Lower lobe of right lung (tissue), 2 donors: ENCODE measurements at places on chromosomes 2 and 18. TPM values are rescaled to one million over a fixed set of nuclear protein-coding genes. Genes with fewer than 3 reads are reported as not detected.

Gene ANO7
- 1.3 TPM for total RNA-seq

- no peak for DNase-seq
These were observed 18.2 kb downstream of the C2orf69 start for GRCh38 chr2:199929262-199929661.

- no peak for DNase-seq
These were observed 2.7 kb downstream of the ST8SIA5 start for GRCh38 chr18:46754188-46754587.

- no peak for DNase-seq
These were observed 96.3 kb downstream of the ARMC9 start for GRCh38 chr2:231294571-231295362.

Gene TBR1
- total RNA-seq = not detected

DNA sequence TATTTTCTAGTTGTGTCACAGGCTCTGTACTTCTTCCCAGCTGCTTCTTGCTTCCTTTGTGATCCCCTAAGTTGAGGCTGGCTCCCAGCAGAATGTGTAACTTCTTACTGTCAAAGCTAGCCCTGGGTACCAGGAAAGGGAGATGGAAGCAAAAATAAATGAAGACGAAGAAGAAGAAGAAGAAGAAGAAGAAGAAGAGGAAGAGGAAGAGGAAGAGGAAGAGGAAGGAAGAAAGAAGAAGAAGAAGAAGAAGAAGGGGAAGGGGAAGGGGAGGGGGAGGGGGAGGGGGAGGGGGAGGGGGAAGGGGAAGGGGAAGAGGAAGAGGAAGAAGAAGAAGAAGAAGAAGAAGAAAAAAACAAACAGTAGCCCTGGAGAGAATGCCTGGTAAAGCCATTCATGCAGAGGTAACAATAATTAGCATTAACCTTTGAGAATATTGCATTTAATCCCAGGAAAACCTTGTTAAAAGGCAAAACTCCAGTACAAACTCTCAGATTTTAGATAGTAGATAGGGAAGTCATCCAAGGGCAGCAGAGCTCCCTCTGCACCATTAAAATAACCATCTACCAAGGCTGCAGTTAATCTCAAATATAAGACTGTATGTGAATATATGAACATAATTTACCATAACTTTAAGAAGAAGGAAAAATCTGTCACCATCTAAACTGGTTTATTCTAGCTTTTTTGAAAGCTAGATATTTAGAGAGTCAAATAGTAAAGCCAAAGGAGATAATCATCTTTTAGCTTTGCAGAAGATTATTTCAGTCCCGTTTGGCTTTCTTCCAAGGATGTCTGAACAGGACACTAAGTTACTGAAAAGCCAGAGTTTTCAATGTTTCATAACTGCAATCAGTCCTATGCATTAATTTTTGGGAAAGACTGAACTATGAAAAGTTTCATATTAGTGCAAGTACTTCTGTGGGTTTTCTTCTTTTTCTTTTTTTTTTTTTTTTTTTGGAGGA lies 44.3 kb upstream of the FBXO11 start:
- no peak for DNase-seq

DNA sequence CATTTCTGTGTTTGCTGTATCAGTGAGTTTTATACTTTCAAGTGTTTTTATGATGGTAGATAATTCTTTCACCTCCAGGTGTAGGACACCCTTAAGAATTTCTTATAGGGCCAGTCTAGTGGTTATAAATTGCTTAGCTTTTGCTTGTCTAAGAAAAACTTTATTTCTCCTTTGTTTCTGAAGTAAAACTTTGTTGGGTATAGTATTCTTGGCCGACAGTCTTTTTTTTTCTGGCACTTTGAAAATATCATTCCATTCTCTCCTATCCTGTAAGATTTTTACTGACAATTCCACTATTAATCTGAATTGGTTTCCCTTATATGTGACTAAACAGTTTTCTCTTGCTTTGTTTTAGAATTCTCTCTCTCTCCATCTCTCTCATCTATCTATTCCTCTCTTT lies 118.7 kb upstream of the LRRTM4 start:
- no peak for DNase-seq

GRCh38 chr2:179805001-179805400 lies 56.4 kb downstream of the ZNF385B start:
- no peak for DNase-seq

DNA sequence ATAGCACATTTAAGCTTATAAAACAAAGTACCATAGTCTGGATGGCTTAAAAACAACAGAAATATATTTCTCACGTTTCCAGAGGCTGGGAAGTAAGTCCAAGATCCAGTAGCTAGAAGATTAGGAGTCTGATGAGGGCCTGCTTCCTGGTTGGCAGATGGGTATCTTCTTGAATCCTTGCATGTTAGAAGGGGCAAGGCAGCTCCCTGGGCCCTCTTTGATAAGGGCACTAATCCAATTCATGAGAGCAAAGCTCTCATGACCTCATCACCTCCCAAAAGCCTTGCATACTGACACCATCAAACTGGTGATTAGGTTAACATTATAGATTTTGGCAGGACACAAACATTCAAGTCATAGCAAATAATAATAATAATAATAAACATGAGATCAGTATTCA lies 146.4 kb downstream of the CCDC102B start:
- DNase-seq = no peak

DNA sequence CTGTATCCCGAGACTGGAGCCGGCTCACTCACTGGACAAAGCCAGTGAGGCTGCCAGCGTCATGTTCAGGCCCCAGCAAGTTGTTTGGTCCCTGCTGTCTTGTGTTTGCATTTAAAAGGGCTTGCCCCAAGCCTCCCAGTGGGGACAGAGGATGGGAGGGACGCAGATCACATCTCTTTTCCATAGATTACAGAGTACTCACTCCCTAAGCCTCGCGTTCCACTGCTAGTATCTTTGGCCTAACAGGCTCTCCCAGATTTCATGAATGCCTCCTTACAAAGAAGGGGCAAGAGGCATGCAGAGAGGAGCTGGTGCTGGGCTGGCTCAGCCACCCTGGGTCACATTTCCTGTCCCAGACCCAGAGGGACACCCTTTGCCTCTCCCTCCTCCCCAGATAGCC lies 59.1 kb downstream of the CMPK2 start:
- no peak for DNase-seq

GRCh38 chr2:135615404-135615803 lies 84.1 kb downstream of the R3HDM1 start:
- DNase-seq = no peak

Gene FBXO48
- 2.3 TPM for total RNA-seq

DNA sequence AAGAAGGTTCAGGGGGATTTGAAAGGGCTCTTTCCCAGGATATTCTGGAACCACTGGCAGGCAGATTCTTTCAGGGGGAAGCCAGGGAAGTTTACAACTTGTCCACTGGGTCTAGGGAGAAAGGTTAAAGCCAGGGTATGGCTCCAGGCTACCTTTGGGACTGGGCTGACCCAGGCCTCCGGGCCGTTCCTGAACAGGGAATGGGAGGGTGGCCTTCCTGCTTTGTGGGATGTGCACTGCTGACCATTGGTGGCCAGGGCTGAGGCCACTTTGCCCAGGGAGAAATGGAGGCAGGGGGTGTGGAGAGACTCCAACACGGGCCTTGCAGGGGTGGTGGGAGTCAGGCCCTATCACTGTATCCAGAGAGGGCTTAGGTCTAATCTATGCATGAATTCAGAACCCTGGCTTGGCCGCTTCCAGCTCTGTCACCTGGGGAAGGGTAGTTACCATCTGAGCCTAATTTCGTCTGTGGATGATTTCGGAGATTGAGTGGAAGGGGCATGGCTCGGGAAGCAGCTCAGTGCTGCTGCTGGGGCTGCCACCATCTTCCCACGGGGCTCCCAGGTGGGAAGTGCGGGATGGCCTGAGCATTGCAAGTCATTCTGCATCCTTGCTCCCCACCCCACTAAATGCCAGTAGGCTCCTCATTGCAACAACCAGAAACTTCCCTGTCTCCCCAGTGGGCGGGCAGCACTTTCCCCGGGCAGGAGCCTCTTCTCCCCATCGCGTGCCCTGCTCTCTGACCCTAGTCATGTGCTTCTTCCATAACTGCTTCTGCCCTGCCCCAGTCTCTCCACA lies 57.1 kb upstream of the OTOF start:
- no peak for DNase-seq

DNA sequence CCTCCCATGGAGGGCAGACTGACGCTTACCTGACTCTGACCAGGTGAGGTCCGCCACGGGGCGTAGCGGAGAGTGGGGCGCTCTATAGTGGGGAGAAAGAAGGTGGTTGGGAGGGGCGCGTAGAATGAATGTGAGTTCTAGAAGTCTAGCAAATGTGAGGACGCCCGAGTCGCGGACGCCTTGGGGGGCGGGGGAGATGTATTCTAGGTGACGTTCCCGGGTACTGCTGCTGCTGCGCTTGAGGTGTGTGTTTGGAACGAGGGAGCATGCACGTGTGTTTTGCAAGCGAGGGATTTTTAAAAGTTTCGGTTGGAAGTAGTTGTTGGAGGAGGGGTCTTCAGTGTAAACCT lies 758 bp downstream of the RIF1 start:
- peak; percentile 51 for DNase-seq

DNA sequence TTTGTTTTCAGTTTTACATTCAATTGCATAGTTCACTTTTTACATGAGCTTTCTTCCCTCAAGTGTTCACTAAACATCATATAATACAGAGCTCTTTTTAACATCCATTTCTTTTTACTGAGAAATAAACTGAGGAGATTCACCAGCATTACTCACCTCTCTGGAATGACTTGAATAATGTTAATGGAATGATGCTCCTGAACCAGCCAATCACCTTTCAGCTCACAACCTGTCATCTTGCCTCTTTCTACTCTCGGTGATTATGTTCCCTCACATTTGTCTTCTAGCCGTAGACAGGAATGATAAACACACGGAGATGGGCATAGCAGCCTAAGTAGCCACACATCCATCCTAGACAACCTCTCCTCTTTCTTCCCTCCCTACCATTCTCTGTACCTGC lies 301.7 kb downstream of the PAX3 start:
- no peak for DNase-seq

- DNase-seq = no peak
These were observed 167.6 kb upstream of the ACAA2 start for GRCh38 chr18:49980896-49981295.

Gene CFAP53
- total RNA-seq = 3.7 TPM

GRCh38 chr18:54279477-54280219 lies 10.3 kb downstream of the POLI start:
- no peak for DNase-seq

DNA sequence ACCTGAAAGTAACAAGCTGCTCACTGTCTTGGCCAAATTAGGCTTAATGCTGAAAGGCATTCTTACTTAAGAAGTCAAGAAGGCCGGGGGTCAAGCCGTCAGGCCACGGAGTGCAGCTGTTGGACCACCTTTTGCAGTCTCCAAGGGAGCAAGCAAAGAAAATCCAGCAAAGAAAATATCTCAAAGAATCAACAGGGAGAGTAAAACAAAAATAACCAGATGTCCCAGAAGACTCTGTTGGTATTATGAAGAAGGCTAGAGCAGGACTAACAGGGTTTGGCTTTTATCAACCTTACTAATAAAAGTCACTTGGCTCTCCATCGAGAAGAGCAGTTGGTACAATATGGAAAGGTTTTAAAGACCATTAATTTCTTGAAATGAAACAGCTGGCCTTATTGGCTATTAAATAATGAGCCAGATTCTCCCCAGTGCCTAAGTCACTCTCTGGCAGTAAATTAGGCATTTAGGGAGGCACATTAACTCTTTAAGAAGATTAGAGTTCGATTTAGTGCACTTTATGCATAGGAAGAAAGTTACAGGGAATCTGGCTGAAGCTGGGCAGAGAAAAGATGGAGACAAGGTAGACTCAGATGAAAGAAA lies 110.8 kb upstream of the NRP2 start:
- no peak for DNase-seq

GRCh38 chr2:61707984-61708852 lies 145.6 kb downstream of the FAM161A start:
- no peak for DNase-seq

Gene SLC19A3
- 40.7 TPM for total RNA-seq

GRCh38 chr18:58541789-58542425 lies 87.0 kb downstream of the ALPK2 start:
- DNase-seq = no peak

GRCh38 chr2:67645280-67646138 lies 248.4 kb downstream of the ETAA1 start:
- no peak for DNase-seq

Gene SCN7A
- total RNA-seq = 69.0 TPM

GRCh38 chr2:163554864-163555263 lies 180.9 kb downstream of the FIGN start:
- no peak for DNase-seq

- no peak for DNase-seq
These were observed 22.3 kb upstream of the SERPINB5 start for GRCh38 chr18:63454497-63454896.

DNA sequence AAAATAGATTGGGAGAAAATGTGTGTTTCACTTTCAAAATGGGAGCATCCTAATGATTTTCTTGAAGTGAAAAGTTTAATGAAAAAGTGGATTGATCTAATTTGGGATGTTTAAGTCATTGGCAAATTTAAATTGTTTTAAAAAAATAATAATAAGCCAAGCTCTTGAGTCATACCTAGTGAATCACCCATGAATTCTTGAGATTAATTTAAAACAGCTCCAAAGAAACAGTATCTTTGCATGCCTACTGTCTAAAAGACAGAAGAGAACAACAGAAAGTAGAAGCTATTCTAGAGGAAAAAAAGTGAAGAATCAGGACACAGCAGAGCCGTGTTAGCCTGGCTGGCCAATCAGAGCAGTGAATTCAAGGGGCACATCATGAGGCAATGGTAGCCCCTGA lies 7.7 kb downstream of the ACVR1C start:
- DNase-seq = no peak

DNA sequence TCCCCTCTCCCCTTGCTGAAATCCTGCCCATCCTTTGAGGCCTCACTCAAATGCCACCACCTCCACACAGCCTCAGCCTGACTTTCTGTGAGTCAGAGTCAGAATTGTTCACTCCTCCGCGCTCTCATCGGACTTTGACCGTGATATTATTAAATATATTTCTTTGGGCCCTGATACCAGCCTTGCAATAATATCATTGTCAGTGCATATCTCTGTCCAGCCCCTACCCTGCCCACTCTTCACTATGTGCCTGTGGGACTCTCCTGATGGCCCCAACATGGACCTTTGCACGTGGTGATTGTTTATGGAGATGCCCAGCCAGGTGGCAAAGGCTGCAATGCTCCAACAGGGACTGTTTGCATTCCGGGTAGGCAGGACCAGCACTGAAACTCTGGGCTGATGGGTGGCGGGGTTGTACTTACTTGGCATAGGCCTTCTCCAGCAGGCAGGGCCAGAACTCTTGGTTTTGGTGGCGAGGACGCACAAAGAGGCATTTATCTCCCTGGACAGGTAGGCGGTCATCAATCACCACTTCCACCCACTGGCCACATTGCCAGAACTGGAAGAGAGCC lies 37.3 kb downstream of the CAPN13 start:
- no peak for DNase-seq

GRCh38 chr2:227103583-227103982 lies 60.4 kb downstream of the COL4A4 start:
- no peak for DNase-seq

- DNase-seq = no peak
These were observed 104.8 kb downstream of the COLEC12 start for GRCh38 chr18:395456-396250.

GRCh38 chr2:39718483-39718882 lies 52.8 kb downstream of the TMEM178A start:
- no peak for DNase-seq

- no peak for DNase-seq
These were observed 665.1 kb upstream of the ZEB2 start for GRCh38 chr2:145184741-145185651.

- DNase-seq = no peak
These were observed 16.1 kb upstream of the STRN start for GRCh38 chr2:36982467-36982866.

Gene IRS1
- total RNA-seq = 11.3 TPM

GRCh38 chr2:234958746-234959395 lies 7.1 kb downstream of the SH3BP4 start:
- peak; percentile 31 for DNase-seq

Gene ZNF385B
- total RNA-seq = 63.2 TPM

- DNase-seq = no peak
These were observed 508.2 kb downstream of the TNS1 start for GRCh38 chr2:217494557-217494956.
